Kidney (tissue), 22 donors: ENCODE measurements at places on chromosomes 7 and 10. TPM values are rescaled to one million over a fixed set of nuclear protein-coding genes. Genes with fewer than 3 reads are reported as not detected.

DNA sequence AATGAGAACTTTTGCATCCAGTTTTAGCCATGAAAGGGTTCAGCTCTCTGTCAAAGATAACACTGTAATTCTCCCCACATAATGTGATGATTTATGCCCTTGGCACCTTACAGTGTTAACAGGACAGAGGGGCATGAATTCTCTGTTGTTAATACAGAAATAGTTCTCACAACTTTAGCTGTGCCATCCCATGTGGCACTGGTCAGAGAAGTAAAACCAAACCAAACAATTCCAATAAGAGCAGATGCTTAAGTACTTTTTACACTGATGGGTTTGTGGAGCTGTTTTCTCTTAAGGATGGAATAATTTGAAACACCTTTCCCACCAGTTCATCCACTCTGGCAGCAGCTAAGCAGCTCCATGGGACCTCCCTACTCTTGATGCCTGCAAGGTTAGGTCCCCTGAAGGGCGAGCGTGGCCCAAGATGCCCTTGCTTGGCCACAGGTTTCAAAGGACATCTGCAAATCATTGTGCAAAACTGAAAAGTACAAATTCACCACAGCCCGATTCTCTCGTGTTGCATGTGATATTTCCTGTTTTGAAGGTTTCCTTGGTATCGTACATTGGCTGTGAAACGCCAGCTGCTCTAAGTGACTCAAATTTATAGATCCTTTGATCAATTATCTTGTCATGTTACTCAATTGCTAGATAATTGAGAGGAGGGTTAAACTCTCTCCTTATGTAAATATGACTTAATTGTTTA, 82.5 kb upstream of the CREB5 start:
- DNase-seq, result no peak

GRCh38 chr7:22194658-22195273, 162.2 kb downstream of the RAPGEF5 start:
- no peak for DNase-seq

The CROT gene
- 17.0 TPM for polyA plus RNA-seq

GRCh38 chr10:70843776-70844489, 28.2 kb downstream of the SGPL1 start:
- DNase-seq, result no peak

The DENND11 gene
- polyA plus RNA-seq, result 6.1 TPM

- no peak for DNase-seq
Measured at GRCh38 chr7:38973760-38974159, 3.9 kb upstream of the POU6F2 start.

The PHTF2 gene
- polyA plus RNA-seq, result 6.0 TPM

DNA sequence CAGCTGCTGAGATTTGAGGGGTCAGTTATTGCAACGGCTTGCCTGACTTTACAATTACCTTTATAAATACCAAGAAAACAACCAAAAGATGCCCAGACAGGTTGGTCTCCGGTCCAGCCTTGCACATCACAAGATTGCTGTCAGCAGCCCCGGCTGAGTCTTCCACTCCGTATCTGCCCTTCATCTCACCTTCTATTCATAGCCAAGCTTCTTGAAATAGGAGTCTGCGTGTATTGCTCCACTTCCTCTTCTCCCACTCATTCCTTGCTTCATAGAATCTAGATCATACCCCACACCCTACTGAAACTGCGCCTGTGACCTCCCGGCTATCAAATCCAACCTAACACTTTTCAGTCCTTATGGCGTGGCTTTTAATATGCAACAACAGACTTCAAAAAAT, 31.1 kb upstream of the USP6NL start:
- no peak for DNase-seq
